Activated CD4-positive, alpha-beta T cell treated with anti-CD3 and anti-CD28 coated beads, Interleukin-2, amount 10 ng/mL, durations not matched to agents 7 days and 5 days (primary cell): ENCODE measurements at places on chromosomes 11 and 22. TPM values are rescaled to one million over a fixed set of nuclear protein-coding genes. Genes with fewer than 3 reads are reported as not detected.

GRCh38 chr11:67538823-67539505 is 15.7 kb upstream of the CABP2 start:
- no peak for DNase-seq

DNA sequence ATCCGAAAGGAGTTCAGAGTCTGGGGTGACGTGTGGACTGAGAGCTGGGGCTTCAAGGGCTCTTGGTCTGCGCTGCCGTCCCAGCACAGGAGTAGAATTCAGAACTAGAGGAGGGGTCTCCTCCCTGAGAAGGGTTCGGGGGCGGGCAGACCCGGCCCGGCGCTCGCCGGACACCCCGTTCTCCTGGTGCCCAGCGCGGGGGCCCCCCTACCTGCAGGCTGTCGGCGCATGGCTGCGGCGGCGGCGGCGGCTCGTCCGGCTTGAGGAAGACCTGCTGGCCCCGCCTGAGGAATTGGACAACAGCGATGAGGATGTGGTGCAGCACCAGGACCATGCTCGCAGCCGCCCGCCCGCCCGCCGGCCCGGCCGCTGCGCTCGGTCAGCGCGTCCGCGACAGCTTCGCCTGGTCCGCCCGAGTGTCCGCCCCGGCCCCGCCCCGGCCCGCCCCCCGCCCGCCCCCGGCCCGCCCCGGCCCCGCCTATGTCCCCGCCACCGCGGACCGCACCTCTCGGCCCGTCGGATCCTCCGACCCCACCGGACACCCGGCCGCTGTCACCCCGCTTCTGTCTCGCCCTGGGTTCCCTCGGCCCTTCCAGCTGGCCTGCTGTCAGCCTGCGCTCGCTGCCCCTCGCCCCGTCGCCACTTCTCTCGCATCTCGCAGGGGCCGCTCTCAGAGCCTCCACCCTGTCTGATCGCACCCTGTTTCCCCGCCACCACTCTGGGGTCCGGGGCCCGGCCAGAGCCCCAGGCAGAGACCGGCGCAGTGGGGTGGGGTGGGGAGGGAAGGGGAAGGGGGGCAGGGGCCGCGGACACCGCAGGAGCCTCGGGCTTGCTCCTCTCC is 32.0 kb downstream of the PDE2A start:
- DNase-seq, result no peak

DNA sequence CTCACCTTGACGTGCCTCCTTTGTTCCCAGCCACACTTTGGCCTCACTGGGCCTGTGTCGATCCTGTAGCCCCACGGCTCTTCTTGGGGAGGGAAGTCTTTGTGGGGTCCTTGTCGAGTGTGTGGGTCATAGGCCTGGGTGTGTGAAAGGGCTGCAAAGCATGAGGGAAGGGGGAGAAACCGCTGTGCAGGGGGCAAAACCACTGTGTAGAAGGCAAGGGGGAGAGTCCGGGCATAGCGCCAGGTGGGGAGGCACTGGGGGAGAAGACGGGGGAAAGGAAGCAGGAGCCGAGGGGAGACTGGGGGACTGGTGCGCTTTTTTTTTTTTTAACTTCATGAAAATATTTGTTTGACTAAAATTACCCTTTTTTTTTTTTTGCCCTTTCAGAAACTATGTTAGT is 65.1 kb upstream of the RASD2 start:
- DNase-seq, result no peak

DNA sequence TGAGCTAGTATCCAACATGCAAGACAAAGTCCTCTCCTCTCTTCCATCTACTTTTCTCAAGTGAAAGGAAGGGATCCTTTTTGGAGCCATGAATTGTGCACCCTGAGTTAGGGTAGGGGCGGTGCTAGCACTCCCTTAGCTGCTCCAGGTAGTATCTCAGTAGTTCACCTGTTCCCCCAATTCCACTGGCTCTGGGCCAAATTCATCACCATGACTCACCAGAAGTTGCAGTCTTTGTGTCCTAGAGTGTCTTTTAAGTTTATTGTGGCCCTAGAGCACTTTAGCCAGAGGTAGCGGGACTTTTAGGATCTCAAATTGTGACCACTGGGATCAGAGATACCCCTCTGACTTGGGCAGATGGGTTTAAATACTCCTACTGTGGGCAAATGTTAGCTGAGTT is 398.6 kb upstream of the ANO5 start:
- DNase-seq, result no peak

DNA sequence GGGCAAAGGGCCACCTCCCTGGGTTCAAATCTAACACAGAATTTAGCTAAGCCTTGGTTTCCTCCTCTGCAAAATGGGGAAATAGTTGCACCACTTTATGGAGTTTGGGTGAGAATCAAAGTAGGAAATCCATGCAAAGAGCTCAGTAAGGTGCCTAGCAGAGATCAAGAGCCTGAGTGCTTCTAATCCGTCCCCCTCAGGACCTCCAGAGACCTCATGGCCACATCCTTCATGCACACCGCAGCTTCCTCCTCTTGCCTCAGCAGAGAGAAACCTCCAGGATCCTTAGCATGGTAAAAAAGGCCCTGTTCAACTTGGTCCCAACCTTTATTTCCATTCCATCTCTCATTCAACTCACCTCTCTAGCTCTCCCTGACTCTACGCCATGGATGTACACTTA is 37.8 kb upstream of the NAV2 start:
- DNase-seq, result no peak

- DNase-seq, result no peak
Measured at GRCh38 chr11:36239636-36240035, 49.6 kb downstream of the COMMD9 start.

Gene IL10RA
- total RNA-seq, result 187 TPM

DNA sequence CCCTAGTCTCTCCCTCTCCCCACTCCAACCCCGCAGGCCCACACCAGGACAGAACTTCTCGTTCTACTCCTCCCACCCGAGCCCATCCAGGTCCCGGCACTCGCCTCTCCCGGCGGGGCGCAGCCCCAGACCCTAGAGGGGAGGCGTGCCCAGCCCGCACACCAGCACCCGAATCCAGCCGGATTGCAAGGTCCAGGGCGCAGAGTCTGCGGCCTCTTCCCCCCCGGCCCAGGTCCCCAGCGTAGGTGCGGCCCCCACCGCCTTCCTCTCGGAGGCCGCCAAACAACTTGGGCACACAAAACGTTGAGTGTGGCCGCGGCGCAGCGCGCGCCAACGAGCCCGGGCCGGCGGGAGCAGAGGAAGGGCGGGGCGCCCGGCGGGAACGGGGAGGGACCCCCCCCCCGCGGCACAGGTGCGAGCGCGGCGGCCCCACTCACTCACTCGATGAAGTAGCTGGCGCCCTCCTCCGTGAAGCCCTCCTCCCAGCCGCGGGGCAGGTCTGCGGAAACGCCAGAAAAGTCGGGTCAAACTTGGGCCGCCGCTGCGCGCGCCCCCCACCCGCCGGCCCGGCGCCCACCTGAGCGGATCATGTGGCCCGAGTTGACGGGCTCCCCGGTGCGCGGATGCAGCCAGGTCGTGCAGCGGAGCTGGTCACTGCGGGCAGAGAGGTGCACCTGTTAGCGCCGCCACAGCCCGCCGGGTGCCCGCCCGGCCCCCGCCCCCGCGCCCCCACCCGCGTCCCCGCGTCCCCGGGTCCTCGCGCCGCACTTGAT is 480 bp downstream of the PLEKHA7 start:
- DNase-seq, result peak; percentile 30

Gene JAML
- total RNA-seq, result 122 TPM

- DNase-seq, result no peak
Measured at GRCh38 chr11:8728563-8728962, 46.0 kb downstream of the RPL27A start.

GRCh38 chr11:69445131-69445470 is 36.4 kb upstream of the LINC01488 start:
- DNase-seq, result no peak

GRCh38 chr11:15654451-15654850 is 539.7 kb downstream of the INSC start:
- no peak for DNase-seq

Gene ADM
- 0.92 TPM for total RNA-seq

Gene MRGPRX3
- total RNA-seq, result not detected
